ENCODE measurements at places on chromosomes 7 and 10. TPM values are rescaled to one million over a fixed set of nuclear protein-coding genes. Genes with fewer than 3 reads are reported as not detected.

DNA sequence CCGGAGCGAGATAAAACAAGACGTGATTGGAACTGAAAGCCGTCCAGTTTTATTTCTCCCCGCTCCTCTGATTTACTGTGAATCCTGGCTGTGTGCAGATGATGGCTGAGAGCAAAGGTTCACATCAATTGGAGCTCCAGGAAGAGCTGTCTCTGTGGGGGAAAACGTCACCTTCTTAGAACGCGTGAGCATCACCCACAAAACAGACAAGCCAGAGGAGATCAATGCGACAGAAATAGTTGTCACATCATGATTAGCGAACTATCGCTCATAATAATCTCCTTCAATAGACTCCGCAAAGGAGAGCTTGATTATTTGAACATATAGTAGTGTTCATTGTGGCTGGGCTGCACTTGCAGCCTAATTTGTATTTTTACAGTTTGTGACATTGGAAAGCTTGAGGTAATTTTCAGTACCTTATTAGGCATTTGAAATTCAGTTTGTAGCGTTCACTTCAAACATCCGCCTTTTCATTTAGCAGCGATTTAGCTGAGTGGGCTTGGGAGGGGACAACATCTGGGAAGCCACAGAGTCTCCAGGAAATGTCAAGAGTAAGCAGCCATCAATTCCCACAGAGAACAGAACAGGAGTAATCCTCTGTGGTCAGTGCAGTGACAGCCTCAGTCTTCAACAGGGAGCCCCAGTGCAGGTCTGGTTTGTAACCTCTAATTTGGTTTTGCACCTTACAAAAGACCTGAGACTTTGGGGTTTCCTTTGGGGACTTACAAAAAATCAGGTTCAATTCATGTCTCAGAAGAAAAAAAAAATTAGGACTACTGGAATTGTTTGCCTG lies 276.8 kb upstream of the PFKP start:
- no peak for DNase-seq
- H3K36me3 ChIP-seq, result no peaks in the 10 kb centered on the region
- no peak overlapping the region for H3K4me3 ChIP-seq
- no peaks in the 10 kb centered on the region for H3K4me1 ChIP-seq
- H3K27me3 ChIP-seq, result no peaks in the 10 kb centered on the region
- no peak overlapping the region for H3K27ac ChIP-seq

DNA sequence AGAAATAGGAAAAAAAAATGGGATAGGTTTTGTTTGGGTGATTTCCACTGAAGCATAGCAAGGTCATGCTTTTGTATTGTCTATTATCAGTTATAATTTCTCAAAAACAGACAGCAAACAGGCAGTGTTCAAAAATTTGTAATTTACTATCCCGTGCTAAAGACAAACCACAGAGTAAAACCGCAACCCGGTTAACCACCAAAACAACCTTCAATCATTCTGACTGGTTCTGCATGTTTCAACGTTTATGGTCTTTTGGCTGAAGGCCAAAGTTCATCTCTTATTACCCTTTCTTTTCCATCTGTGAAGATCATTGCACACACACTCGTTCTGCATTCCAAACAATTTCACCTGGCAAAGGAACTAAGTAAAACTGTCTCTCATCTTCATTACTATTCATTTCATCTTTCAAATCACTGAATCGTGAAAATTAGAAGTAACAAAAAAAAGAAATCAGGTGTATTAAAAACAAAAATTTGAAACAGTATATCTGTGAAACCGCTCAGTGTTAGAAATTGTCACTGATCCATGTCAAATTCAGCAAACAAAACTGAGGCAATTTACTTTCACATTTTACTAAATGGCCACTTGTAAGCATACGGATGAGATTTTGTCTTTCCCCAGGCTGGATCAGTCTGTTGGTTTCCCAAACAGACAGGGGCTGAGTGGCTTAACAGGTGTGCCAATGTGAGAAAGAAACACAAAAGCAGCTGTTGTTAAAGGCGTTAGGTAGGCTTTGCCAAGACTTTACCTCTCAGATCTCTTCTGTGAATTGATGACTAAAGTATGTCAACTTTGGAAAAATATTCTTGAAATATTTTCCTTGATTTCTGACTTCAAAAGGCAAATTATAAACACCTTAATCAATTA lies 539.6 kb downstream of the CNTNAP2 start:
- H3K27ac ChIP-seq, result no peak overlapping the region
- H3K36me3 ChIP-seq, result no peaks in the 10 kb centered on the region
- DNase-seq, result no peak
- H3K4me3 ChIP-seq, result no peak overlapping the region

GRCh38 chr7:151080067-151080521 lies 515 bp downstream of the FASTK start:
- H3K4me1 ChIP-seq, result peaks cover 20% of the 10 kb centered on the region
- H3K4me3 ChIP-seq, result peak overlapping the region; percentile 84
- DNase-seq, result no peak
- H3K27ac ChIP-seq, result peak overlapping the region; percentile 49
- H3K27me3 ChIP-seq, result no peaks in the 10 kb centered on the region

GRCh38 chr7:112015146-112015545 lies 191.1 kb downstream of the DOCK4 start:
- no peak overlapping the region for H3K27ac ChIP-seq
- H3K4me3 ChIP-seq, result no peak overlapping the region
- no peaks in the 10 kb centered on the region for H3K4me1 ChIP-seq

Gene CEP55
- 0.63 TPM for total RNA-seq

Gene TMEM213
- not detected for total RNA-seq

Gene POM121L12
- not detected for total RNA-seq

Gene EEPD1
- total RNA-seq, result 20.7 TPM

Data from T-helper 17 cell (primary cell).